ENCODE measurements at places on chromosomes 3 and 15.

DNA sequence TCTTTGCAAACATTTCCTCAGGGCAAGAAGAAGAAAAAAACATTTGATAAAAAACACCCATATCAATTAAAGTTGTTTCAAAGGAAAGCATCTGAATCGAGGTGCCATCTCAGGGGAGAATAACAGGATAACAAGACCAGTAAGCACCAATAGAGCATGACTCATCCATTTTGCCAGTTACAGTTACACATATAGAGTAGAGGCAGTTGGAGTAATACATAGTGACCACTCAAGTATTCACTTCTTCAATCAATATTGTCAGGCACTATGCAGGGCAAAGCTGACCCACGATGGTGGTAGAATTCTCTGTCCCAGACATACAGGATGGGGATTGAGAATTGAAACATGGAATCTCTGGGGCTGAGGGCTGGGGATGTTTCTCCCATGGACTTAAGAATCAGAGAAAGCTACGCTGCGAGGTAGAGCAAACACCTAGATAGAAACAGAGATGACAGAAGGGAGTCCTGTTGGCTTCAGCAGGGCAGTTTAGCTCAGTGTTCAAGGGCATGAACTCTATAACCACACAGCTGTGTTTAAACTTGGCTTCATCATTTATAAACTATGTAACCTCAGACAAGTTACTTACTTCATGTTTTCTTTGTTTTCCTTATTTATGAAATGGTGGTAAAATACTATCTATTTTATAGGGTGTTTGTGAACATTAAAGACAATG, 186.4 kb upstream of the NANOGP8 start:
- DNase-seq: no peak
- H3K36me3 ChIP-seq: no peaks in the 10 kb centered on the region
- H3K4me1 ChIP-seq: no peaks in the 10 kb centered on the region
- H3K27me3 ChIP-seq: no peaks in the 10 kb centered on the region

DNA sequence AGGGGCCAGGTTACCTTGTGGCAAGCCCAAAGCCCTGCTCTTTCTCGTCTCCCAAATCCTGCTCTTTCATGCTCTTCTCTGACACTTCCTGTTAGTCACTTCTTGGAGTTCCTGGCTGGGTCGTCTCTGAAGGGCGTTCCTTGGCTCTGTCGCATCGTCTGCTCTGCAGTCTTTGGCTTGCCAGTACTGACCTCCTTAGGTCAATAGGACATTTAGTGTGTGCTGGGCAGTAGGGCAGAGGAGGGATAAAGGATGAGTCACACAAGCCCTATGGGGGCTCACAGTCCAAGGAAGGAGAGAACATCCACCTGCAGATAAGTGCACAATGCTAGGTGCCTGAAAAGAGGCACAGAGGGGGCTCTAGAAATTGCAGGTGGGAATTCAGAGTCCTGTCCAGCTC, 87.5 kb downstream of the FAM43A start:
- peak; percentile 52 for DNase-seq
- no peaks in the 10 kb centered on the region for H3K4me1 ChIP-seq
- peak overlapping the region; percentile 40 for H3K27ac ChIP-seq
- H3K27me3 ChIP-seq: no peaks in the 10 kb centered on the region
- H3K4me3 ChIP-seq: no peak overlapping the region
- H3K36me3 ChIP-seq: no peaks in the 10 kb centered on the region

DNA sequence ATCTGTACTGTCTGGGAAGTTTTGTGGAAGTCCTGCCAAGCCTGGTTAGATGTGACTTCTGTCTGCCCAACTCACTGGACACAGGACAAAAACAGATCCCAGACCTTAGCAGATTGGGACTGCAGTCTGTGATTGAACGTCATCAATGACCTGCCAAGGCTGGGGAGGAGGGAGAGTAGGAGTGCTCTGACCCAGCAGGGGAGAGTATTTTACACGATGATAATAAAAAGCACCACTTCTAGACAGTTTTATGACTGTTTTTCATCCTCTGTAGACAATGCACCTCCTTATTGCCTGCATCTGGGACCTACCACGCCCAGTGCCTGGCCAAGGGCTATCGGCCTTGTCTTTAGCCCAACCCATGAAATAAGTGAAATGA, 102.3 kb upstream of the NR2E3 start:
- peak overlapping the region; percentile 85 for H3K27ac ChIP-seq
- no peaks in the 10 kb centered on the region for H3K27me3 ChIP-seq
- H3K4me3 ChIP-seq: no peak overlapping the region
- H3K4me1 ChIP-seq: peaks cover 31% of the 10 kb centered on the region

GRCh38 chr15:74156678-74157411, 16.7 kb upstream of the ISLR start:
- no peaks in the 10 kb centered on the region for H3K27me3 ChIP-seq
- H3K36me3 ChIP-seq: no peaks in the 10 kb centered on the region
- DNase-seq: no peak
- no peak overlapping the region for H3K4me3 ChIP-seq

DNA sequence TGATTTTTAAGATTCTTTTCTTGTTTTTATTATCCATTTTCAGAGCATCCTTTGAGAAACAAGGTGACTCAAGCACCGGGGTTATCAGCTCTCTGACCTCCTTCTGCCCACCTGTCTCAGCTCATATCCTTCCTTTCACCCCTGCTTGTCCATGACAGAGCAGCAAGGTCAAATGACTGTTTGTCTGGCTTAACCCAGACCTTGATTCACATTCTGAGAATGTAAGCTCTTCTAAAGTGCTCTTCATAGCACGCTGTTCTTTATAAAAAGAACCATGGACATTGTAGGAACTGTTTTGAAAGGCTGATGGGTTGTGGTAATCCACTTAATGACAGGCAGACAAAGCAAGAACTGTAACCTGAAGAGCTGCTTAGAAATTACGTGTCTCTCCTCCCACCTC, 122.5 kb downstream of the CHST2 start:
- DNase-seq: no peak
- H3K27me3 ChIP-seq: no peaks in the 10 kb centered on the region
- no peak overlapping the region for H3K4me3 ChIP-seq
- no peaks in the 10 kb centered on the region for H3K36me3 ChIP-seq

DNA sequence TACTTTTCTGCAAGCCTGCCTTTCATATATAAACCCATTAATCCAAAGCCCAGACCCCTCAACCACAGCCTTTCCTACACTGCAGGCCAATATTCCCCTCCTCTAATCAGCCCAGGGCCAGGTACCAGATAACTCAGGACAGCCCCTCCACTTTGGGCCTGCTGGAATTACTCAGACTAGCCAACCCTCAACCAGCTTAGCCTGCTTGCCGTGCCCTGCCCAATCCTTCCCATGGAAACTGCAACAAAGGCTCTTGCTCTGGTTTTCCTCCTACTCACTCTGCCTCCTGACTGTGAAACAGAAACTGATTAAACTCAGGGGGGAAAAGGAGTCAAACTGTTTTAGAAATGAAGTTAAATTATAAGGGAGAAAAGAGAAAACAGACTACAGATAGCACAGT, 248.1 kb downstream of the KLF13 start:
- H3K27me3 ChIP-seq: no peaks in the 10 kb centered on the region
- no peak overlapping the region for H3K27ac ChIP-seq
- DNase-seq: no peak
- H3K36me3 ChIP-seq: no peaks in the 10 kb centered on the region

DNA sequence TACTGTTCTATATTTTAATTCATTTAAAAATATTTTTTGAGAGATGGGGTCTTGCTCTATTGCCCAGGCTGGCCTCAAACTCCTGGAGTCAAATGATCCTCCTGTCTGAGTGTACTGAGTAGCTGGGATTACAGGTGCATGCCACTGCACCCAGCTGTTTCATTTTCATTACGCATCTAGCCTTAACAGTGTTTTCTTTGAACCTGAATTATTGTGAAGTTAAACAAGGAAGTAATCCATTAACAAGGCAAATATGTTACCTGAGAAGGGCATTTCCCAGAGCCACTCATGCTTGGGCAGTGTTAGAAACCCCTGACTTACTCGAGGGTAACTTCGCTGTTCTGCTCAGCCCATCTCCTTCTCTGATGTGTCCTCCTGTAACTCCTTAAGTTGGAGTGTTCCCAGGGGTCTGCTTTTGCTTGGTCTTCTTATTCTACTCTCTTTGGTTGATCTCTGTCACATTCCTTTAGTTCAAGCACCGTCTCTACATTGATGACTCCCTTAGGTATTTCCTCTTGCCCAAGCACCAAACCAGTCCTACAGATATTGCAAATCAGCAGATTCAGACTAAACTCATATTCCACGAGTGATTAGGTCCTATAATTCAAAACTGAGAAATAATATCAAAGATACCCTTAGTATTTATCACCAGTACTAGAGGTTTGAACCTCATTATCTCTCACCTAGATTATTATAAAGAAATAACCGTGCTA, 107.9 kb downstream of the STAC start:
- H3K4me1 ChIP-seq: no peaks in the 10 kb centered on the region
- H3K27me3 ChIP-seq: no peaks in the 10 kb centered on the region
- H3K36me3 ChIP-seq: no peaks in the 10 kb centered on the region
- no peak for DNase-seq

- H3K4me3 ChIP-seq: no peak overlapping the region
- H3K27me3 ChIP-seq: no peaks in the 10 kb centered on the region
- DNase-seq: no peak
- H3K4me1 ChIP-seq: no peaks in the 10 kb centered on the region
- H3K36me3 ChIP-seq: no peaks in the 10 kb centered on the region
These were observed 188.0 kb upstream of the MRPL3 start for GRCh38 chr3:131690800-131691199.

- H3K4me3 ChIP-seq: no peak overlapping the region
- no peaks in the 10 kb centered on the region for H3K4me1 ChIP-seq
- H3K36me3 ChIP-seq: no peaks in the 10 kb centered on the region
- DNase-seq: no peak
- no peak overlapping the region for H3K27ac ChIP-seq
- no peaks in the 10 kb centered on the region for H3K27me3 ChIP-seq
These were observed 33.5 kb downstream of the TKT start for GRCh38 chr3:53222183-53222901.

DNA sequence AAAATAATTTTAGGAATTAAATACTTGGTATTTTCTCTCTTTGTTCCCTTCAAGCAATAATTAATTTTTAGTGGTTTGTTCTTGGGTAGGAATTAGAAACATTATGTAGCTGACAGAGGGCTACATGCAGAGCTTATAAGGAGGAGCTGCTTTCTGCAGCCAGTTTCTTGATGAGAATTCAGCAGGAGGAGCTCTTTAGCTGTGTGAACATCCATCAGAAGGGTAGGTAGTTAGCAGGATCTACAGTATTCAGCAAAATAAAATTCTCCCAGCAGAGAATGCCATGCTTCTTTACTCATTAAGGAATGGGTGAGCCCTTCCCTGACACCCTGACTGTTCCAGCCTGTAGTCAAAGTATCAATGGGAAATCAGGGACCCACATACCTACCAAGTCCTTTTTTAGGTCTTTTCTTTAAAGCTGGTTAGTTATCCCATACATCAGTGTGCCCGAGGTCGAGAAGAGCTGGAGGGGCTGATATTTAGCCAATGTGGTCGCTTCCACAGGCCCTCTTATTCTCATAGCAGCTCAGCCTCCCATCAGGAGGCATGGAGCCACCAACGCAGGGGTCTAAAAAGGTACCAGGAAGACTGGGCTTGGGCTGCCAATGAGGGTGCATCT, 54.0 kb downstream of the KCNAB1 start:
- DNase-seq: no peak
- no peaks in the 10 kb centered on the region for H3K27me3 ChIP-seq

GRCh38 chr3:39541917-39542329, 74.4 kb downstream of the MOBP start:
- no peaks in the 10 kb centered on the region for H3K4me1 ChIP-seq
- H3K36me3 ChIP-seq: no peaks in the 10 kb centered on the region
- no peaks in the 10 kb centered on the region for H3K27me3 ChIP-seq
- DNase-seq: no peak
- no peak overlapping the region for H3K4me3 ChIP-seq

DNA sequence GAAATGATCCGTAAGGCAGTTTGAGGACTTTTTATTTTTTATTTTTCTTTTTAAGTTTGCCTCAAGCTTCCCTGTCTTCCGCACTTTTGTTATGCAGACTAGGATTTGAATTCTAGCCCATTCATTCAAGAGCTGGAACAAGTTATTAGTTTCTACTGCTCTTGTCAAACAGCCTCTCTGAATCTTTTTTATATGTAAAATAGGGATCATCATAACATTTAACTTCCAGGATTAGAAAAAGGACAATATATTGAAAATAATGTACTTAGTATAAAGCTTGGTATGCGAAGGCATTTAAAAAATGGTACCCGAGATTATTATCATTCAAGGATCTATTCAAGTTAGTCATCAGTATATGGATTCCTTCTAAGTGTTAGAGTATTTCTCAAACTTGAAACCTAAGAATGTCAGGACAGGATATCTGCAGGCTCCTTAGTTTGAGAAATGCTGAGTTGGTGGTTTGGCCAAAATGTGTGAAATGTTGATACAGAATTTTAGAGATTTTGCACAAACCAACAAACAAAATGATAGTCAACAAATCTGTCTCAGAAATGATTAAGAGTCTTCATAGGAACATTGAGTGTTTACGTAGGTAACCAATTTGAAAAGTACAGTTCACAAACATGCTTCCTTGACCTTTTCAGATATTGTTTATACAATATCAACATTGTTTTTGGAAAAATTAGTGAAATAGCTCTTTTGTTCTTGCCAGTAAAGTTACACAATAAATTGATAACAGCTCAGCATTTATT, 40.5 kb upstream of the IGSF10 start:
- no peaks in the 10 kb centered on the region for H3K36me3 ChIP-seq
- H3K4me1 ChIP-seq: no peaks in the 10 kb centered on the region
- no peak for DNase-seq
- no peak overlapping the region for H3K4me3 ChIP-seq

- no peak overlapping the region for H3K27ac ChIP-seq
- no peaks in the 10 kb centered on the region for H3K36me3 ChIP-seq
- DNase-seq: no peak
- H3K4me3 ChIP-seq: no peak overlapping the region
- H3K27me3 ChIP-seq: no peaks in the 10 kb centered on the region
These were observed 12.7 kb downstream of the COL6A6 start for GRCh38 chr3:130529486-130530215.

Data from uterus (tissue), 4 donors.